ENCODE measurements at places on chromosomes 1 and 21. TPM values are rescaled to one million over a fixed set of nuclear protein-coding genes. Genes with fewer than 3 reads are reported as not detected.

The PHGDH gene
- 5.2 TPM for total RNA-seq

GRCh38 chr1:32465578-32465933, 684 bp downstream of the ZBTB8B start:
- no peak overlapping the region for H3K4me3 ChIP-seq
- H3K27me3 ChIP-seq, result peaks cover 10% of the 10 kb centered on the region
- H3K36me3 ChIP-seq, result no peaks in the 10 kb centered on the region
- DNase-seq, result no peak
- H3K27ac ChIP-seq, result no peak overlapping the region

The ADAMTSL4 gene
- 61.9 TPM for total RNA-seq

- no peak overlapping the region for H3K4me3 ChIP-seq
- DNase-seq, result no peak
- H3K4me1 ChIP-seq, result no peaks in the 10 kb centered on the region
These were observed 553.8 kb upstream of the CAMK1G start for GRCh38 chr1:209029737-209030136.

- no peaks in the 10 kb centered on the region for H3K36me3 ChIP-seq
- H3K4me3 ChIP-seq, result no peak overlapping the region
- no peaks in the 10 kb centered on the region for H3K4me1 ChIP-seq
- H3K27ac ChIP-seq, result no peak overlapping the region
- DNase-seq, result no peak
These were observed 166.4 kb upstream of the AJAP1 start for GRCh38 chr1:4488018-4488417.

GRCh38 chr1:168362991-168363390, 82.3 kb downstream of the TBX19 start:
- H3K36me3 ChIP-seq, result no peaks in the 10 kb centered on the region
- H3K27me3 ChIP-seq, result no peaks in the 10 kb centered on the region
- H3K4me1 ChIP-seq, result no peaks in the 10 kb centered on the region
- DNase-seq, result no peak
- no peak overlapping the region for H3K4me3 ChIP-seq

- H3K4me1 ChIP-seq, result peaks cover 38% of the 10 kb centered on the region
- no peak overlapping the region for H3K4me3 ChIP-seq
- peaks cover 81% of the 10 kb centered on the region for H3K36me3 ChIP-seq
- no peak for DNase-seq
- no peaks in the 10 kb centered on the region for H3K27me3 ChIP-seq
- no peak overlapping the region for H3K27ac ChIP-seq
These were observed 12.3 kb downstream of the OBSCN start for GRCh38 chr1:228219962-228220780.

The TMEM51 gene
- 5.8 TPM for total RNA-seq

The DAB1 gene
- total RNA-seq, result 10.0 TPM

The PCP4 gene
- 0.96 TPM for total RNA-seq

DNA sequence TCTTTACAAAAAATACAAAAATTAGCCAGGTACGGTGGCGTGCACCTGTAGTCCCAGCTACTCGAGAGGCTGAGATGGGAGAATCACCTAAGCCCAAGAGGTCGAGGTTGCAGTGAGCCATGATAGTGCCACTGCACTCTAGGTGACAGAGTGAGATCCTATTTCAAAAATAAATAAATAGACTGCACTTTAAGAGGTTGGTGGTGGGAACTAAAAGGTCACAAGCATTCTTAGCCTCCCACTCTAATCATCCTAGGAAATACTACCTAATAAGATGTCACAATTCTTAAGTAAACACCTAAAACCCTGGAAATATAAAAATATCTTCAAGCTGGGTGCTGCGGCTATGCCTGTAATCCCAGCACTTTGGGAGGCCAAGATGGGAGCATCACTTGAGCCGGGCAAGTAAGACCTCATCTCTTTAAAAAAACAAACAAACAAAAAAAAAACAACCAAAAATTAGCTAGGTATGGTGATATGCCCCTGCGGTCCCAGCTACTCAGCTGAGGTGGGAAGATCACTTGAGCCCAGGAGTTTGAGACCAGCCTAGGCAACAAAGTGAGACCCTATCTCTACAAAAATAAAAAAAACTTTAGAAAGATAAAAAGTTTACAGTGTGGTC, 4.1 kb downstream of the DCAF8 start:
- DNase-seq, result no peak
- H3K27me3 ChIP-seq, result no peaks in the 10 kb centered on the region
- peaks cover 27% of the 10 kb centered on the region for H3K36me3 ChIP-seq
- H3K4me3 ChIP-seq, result no peak overlapping the region
- H3K4me1 ChIP-seq, result peaks cover 55% of the 10 kb centered on the region

The LIPI gene
- total RNA-seq, result not detected

GRCh38 chr1:61079898-61080336, 2.4 kb upstream of the NFIA start:
- H3K4me3 ChIP-seq, result peak overlapping the region; percentile 84
- no peaks in the 10 kb centered on the region for H3K27me3 ChIP-seq
- H3K27ac ChIP-seq, result peak overlapping the region; percentile 98
- DNase-seq, result peak; percentile 88
- H3K4me1 ChIP-seq, result peaks cover 18% of the 10 kb centered on the region

DNA sequence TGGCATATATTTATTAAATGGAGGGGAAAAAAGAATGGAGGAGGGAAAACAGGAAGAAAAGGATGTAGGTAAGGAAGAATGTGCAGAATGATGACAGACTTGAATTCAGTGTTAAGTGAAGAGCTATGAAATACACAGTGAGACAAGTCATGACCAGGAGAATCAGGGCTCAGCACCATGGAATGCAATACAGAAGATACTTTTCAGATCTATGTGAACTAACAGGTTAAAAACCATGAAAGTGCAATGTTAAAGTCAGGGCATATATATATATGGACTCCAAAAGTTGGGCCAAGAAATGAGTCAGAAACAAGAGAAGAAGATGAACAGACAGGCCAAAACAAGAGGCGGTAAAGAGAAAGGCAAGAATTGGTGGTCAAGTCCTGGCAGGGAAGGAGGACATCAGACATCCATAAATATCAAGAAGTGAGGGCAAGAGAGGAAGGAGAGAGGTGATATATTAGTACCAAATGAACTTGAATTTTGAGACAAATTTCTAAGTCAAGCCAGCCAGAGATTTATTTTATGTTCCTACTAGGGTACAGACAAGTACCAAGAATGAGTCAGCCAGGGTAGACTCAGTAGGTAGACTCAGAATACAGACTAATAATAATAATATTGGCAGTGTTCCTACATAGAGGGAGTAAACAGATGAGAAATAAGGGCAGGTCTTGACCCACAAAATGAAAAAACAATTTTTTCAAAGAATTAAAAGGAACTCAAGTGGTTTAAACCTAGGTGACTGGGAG, 39.5 kb upstream of the MCOLN3 start:
- H3K4me1 ChIP-seq, result no peaks in the 10 kb centered on the region
- no peak for DNase-seq
- H3K27ac ChIP-seq, result no peak overlapping the region

The AADACL4 gene
- not detected for total RNA-seq

The PGLYRP3 gene
- total RNA-seq, result not detected

- no peak for DNase-seq
- no peaks in the 10 kb centered on the region for H3K27me3 ChIP-seq
- no peaks in the 10 kb centered on the region for H3K36me3 ChIP-seq
- peaks cover 77% of the 10 kb centered on the region for H3K4me1 ChIP-seq
- no peak overlapping the region for H3K27ac ChIP-seq
These were observed 14.5 kb downstream of the LAPTM5 start for GRCh38 chr1:30742963-30743559.

DNA sequence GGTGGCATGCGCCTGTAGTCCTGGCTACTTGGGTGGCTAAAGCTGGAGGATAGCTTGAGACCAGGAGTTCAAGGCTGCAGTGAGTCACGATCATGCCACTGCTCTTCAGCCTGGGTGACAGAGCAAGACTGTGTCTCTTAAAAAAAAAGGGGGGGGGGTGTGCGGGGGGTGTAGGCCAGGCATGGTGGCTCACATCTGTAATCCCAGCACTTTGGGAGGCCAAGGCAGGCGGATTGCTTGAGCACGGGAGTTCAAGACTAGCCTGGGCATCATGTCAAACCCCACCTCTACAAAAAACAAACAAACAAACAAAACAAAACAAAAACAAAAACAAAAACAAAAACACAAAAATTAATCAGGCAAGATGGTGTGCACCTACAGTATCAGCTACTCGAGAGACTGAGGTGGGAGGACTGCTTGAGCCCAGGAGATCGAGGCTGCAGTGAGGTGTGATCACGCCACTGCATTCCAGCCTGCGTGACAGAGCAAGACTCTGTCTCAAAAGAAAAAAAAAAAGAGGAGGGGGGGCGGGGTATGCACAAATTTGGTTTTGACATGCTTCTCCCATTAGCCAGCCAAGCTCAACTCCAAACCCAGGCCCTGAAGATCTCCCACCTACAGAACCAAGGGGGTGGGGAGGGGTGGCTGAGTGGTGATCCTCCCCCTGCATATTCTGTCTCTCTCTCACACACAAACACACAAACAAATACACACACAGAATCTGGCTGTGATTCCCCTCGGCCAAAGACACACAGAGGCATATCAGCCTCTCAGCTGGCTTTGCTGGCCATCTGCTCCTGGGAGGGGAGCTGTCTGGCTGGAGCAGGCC, 3.1 kb downstream of the PTAFR start:
- H3K27me3 ChIP-seq, result no peaks in the 10 kb centered on the region
- peaks cover 17% of the 10 kb centered on the region for H3K4me1 ChIP-seq
- H3K27ac ChIP-seq, result no peak overlapping the region
- no peak for DNase-seq
- no peaks in the 10 kb centered on the region for H3K36me3 ChIP-seq
- H3K4me3 ChIP-seq, result no peak overlapping the region

The SLC5A3 gene
- 6.2 TPM for total RNA-seq

DNA sequence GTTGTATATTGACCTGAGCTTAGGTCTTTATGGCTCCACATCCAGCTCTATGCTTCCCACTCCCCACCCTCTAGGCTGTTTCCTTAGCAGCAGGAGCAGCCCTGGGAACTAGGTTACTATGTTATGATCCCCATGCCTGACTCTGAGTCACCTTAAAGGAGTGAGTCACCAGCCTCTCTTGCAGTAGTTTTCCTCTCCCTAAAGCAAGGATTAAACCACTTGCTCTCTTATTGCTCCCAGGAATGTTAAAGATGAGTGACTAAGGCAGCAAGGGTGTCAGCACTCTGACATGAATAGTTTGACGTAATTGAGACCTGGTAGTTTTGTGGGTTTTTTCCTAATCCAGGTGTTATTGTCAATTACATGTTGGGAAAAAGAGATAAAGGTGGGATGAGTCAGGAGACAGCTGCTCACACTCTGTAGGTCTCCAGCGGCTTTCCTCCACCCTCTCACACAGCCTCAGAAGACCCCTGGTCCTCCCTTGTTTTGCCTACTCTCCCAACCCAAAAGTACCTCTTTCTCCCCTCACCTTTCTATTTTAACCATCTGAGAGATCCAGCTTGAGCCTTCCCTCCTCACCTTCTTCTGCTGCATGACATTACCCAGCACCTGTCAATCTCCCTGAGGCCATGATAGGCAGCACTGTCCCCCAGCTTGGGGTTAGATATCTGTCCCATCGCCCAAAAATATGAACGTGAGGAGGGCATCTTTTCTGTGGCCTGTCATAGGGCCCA, 369.1 kb upstream of the VAMP3 start:
- H3K27ac ChIP-seq, result no peak overlapping the region
- H3K27me3 ChIP-seq, result no peaks in the 10 kb centered on the region
- no peak overlapping the region for H3K4me3 ChIP-seq
- no peak for DNase-seq

The STYXL2 gene
- 177 TPM for total RNA-seq

DNA sequence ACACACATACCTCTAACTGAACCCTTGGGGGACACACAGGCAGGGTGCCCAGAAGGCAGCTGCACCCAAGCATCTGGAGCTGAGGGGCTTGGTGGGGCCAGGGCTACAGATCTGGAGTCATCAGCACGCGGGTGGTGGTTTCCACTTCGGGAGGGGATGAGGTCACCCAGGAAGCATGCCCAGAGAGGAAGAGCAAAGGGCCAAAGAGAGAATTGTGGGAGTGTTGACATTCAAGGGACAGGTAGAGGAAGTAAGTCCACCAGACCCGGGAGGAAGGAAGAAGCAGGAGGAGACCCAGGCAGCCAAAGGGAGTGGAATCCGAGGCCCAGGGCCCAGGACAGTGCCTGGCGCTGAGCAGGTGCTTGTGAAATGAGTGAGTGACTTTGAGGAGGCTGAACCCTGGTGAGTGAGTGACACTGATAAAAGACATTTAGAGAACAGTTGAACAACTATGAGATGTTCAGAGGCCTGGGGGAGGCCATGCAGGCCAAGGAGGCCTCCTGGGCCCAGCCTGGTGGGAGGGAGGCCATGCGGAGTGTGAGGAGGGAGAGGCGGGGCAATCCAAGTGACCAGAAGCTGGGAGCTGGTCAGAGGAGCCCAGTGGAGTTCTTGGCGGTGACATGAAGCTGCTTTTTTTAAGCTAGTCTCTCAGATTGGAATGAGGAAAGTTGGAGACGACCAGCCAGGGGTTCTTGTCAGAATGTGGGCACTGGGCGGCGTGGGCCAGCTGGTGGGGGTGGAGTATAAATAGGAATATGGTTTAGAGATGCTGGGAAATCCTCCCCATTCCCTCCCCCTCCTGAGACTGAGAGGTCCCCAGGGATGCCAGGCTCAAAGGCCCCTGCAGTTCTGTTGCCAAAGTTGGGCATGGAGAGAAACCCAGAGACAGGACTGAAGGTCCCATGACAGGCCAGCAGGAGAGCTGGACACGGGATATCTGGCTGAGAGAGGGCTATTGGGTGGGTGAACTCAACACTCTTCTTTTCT, 7.9 kb downstream of the CDK18 start:
- H3K27me3 ChIP-seq, result no peaks in the 10 kb centered on the region
- peak overlapping the region; percentile 78 for H3K27ac ChIP-seq
- DNase-seq, result peak; percentile 73
- no peaks in the 10 kb centered on the region for H3K36me3 ChIP-seq

The TTC34 gene
- 0.61 TPM for total RNA-seq

The CFHR2 gene
- not detected for total RNA-seq

The GBP7 gene
- total RNA-seq, result 0.16 TPM

DNA sequence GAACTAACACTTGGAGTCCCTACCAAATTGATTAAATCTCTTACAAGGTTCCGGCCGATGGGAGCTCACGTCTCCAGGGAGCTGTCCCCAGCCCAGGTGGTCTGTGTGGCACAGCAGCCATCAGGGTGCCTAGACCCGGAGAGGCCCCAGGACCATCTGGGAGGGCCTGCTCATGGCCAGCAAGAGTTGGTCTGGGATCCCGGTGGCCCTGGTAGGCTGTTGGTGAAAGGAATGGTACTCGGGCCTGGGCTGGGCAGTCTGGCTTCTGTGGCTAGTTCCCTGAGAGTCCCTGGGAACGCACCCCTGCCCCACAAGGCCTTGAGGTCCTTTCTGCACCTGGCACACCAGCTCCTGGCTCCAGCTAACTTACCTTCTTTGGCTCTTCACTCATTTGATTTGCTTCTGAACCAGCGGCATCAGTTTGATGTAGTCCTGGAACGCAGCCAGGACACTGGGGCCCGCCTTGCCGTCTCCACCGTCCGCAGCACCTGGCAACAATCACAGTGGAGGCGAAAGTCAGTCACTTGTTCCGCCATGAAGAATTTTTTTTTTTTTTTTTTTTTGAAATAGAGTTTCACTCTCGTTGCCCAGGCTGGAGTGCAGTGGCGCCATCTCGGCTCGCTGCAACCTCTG, 62.5 kb downstream of the SCCPDH start:
- H3K27ac ChIP-seq, result no peak overlapping the region
- DNase-seq, result no peak
- no peak overlapping the region for H3K4me3 ChIP-seq
- no peaks in the 10 kb centered on the region for H3K36me3 ChIP-seq
